ENCODE measurements at places on chromosomes 5 and 9. TPM values are rescaled to one million over a fixed set of nuclear protein-coding genes. Genes with fewer than 3 reads are reported as not detected.

GRCh38 chr5:31890046-31890445 lies 251.1 kb downstream of the PDZD2 start:
- DNase-seq: no peak

DNA sequence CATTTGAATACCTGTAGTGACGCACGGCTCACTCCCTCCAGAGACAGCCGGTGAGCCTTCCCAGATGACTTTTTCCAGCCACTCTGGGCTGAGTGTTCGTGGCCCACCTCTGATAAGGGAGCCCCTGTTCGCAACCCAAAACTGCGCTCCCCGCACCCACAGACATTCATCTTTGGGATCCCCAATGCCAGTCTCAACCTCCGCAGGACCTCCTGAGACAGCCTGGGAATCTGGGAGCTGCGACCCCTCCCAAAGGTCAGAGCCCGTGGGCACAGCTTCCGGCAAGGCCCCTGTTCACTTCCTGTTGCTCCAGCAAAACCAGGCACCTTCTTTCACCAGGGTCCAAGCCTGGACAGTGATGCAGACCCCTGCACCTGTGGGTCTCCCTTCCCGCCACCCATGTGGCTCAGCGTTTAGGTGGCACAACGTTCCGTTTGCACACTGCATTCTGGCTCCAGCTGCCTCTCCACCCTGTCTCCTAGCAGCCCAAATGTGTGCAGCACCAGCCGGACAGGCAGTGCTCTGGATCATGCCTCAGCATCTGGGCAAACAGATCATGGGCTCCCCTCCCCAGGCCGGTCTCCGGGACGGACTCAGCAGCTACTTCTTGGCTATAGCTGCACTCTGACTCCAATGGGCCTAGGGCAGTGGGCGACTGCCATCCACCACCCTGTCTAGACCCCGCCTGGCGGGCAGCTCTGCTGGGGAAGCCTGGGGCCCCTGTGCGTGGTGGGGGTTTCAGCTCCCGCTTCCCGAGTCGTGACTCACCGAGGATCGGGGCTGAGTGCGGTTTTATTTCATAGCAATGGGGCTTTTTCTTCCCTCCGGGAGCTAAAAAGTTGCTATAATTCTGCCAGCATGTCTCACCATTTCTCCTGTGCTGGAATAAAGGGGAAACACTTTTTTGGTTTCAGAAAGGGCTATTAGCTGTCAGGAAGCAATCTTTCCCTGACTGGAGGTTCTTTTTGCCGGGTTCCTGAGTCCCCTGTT lies 156.0 kb downstream of the OLFM1 start:
- no peak for DNase-seq

CCNI2 gene
- 4.1 TPM for polyA plus RNA-seq

DNA sequence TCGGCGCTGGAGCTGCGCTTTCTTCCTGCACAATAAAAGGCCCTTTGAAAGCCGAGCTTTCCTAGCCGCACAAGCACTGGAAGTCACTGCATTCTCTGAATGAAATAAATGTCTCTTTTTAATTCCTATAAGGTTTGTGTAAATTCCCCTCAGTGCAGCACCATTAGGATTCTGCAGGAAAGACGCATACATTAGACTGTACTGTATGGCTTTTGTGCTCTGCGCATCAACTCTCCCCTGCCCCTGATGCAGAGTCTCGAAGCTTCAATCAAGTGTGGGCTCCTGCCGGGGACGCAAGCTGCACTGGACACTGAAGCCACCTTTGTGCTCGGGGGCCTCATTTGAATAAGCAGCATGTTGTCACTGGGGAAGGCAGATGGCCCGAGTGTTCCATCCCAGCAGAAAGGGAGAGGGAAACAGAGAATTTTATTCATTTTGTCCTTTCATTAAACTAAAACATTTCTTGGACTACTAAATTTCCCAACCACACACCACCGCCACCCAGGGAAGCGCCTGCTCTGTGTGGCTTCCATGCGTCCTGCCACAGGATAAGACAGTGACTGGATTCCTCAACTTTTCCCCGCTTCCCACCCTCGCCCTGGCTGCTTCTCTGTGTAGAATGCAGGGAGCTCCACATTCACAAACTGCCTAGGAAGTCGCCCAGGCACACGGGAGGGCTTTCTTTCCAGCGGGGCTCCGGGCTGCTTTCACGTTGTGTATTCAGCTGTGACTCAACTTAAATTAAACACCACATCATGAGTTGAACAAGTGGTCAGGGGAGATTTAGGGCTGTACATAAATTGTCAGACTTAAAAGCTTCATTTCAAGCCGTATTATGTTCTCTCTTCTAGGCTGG lies 635.4 kb downstream of the IRX1 start:
- peak; percentile 82 for DNase-seq

- DNase-seq: no peak
These were observed 269.1 kb downstream of the KIF4B start for GRCh38 chr5:155282503-155283107.

KIAA0825 gene
- polyA plus RNA-seq: 4.6 TPM

DNA sequence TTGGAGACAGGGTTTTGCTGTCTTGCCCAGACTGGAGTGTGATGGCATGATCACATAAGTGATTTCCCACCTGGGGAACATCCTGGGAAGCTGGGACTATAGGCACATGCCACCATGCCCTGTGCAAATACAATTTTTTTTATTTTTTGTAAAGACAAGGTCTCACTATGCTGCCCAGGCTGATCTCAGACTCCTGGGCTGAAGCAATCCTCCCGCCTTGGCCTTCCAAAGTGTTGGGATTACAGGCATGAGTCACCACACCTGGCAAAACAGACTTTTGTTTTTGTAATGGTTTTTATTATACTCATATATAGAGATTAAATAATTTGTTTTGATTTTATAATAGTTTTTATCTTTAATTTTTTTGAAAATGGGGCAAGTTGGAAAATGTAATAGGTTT lies 14.7 kb downstream of the DNAJC25 start:
- no peak for DNase-seq

ADRB2 gene
- 0.21 TPM for polyA plus RNA-seq

PCDHB9 gene
- 4.5 TPM for polyA plus RNA-seq

BNC2 gene
- polyA plus RNA-seq: 10.5 TPM

IFNA2 gene
- not detected for polyA plus RNA-seq

- no peak for DNase-seq
These were observed 123.9 kb upstream of the HAPLN1 start for GRCh38 chr5:83844449-83845068.

OLFM1 gene
- 4.7 TPM for polyA plus RNA-seq

DNA sequence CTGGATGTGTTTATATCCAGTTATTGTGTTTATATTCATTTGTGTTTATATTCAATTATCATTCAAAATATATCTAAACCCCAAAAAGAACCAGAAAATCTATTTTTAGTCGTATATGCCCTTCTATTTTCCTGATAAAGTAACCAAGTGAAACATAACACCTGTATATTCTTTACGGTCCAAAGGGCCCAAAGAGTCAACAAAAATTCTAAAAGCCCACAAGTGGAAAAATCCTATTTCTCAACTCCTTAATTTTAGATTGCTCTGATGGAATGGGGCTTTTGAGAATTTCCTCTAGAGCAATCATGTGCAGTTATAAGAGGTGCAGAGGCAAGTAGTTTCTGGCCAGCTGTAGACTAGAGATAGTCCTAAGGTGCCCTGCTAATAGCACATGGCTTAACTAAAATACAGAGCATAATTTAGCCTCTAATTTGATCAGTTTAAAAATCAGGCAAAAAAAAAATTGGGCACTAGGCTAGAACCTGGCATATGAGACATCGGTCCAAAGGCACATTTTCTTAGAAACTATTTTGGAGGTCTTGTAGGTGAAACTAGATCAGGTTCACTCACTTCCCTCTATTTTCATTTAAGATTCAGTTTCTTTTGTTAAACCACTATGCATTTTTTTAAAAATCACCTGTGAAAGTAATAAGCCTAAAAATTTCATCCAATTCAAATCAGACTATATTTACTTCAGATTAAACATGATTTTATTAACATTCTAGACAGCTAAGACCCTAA lies 256.0 kb downstream of the FBXL17 start:
- DNase-seq: no peak

DNA sequence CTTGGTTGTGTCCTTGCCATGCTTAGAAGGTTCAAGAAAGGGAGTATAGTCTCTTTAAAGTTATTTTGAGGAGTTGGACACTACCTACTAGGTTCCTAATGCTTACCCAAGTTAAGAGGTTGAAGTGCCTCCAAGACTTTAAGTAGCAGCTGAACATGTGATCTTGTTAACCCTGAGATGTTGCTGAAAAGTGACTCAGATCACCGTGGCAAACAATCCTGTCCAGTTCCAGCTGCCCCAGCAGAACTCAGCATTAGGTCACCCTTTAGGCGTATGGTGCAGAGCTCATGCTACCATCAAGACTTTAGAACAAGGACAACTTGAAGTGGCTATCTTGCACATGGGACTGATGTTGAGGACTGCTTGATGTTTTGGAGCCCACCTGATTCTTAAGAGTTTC lies 22.5 kb downstream of the ZNF462 start:
- no peak for DNase-seq

- no peak for DNase-seq
These were observed 213.9 kb upstream of the TBCA start for GRCh38 chr5:77990020-77990419.

DNA sequence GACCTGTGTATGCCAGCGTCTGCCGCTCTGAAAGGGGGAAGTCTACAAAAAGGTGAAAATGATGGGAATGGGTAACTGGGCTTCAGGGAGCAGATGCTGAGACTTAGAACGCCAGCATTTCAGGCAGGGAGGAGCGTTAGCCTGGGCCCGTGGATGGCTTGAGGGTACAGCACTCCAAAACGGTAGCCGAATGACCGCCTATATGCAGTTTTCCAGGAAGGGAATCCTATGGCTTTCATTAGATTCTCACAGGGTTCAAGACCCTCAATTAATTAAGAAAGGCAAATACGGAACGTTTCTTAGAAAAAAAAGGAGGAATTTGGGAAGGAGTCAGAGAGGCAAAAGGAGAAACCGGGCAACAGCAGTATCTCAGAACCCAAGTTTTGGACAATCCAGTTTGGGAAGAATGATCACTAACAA lies 639 bp downstream of the AMACR start:
- DNase-seq: no peak

DNA sequence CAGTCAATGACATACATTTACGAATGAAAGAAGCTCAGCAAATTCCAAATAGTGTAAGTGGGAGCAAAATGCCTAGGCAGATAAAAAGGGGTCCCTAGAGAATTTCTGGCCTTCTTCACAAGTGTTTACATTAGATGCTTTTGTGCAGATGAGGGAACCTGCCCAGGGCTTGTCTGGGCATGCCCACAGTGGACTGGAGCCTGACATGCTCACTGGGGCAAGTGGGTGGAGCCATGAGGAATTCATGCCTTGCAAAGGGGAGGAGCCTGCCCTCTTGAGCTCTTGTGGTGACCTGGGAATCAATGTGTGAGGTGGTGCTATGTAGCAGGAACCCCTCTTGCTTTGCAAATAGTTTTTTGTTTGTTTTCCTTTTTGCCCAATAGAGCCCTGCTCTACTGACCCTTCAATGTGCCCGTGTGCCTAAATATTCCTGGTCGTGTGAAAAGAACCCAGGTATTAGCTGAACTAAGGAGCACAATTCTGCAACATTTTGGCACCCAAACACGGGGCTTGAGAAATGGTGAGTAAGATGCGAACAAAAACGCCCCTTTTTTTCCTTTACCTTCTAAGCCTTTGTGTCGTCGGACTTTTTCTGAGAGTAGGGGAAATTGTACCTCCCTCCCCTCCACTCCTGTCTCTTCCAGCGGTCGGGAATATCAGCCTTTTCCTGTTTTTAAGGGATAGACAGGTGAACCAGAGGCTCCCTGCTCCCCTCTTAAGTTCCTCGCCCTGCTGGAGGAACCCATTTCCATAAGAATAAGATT lies 433.8 kb upstream of the CDH9 start:
- no peak for DNase-seq

LMX1B gene
- 22.4 TPM for polyA plus RNA-seq

GRCh38 chr9:68476847-68477246 lies 63.8 kb downstream of the TMEM252 start:
- no peak for DNase-seq

PCDH12 gene
- polyA plus RNA-seq: 15.7 TPM

DNA sequence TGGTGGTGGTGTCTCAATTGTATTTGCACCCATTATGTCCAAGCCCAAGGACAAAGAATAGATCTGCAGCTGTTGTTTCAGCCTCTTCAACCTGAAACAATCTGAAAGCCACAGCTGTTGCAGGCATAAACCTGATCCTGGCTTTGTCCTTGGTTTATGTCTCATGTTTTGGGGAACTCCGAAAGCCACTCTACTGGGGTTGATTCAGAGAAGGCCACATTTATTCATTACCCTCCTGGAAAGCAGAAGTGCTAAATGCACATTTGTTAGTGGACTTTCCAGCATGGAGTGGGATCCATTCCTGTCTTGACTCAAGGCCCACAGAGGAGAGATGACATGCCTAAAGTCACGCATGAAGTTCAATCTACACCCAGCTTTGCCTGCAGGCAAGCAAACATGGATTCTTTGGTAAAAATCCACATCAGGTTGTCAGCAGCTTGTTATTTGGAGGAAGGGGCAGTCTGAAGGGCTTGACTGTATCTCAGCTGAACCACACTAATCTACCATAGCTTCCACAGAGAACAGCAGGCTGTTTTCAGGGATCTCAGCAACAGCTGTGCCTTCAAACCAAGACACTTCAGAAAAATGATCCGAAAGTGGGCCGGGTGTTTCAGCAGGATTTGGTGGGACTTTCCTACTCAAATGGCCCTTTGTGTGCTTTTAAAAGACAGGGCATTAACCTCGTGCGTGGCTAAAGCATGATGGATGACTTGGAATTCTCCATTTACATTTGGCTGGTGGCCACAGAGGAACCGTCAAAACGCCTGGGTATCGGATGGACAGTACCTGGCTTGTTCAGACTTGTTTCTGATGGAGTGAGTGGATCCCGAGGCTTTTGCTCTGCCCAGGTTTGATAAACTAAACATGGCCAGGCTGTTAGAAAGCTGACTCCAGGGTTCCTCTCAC lies 36.2 kb upstream of the ADAM19 start:
- DNase-seq: peak; percentile 4

BHMT2 gene
- polyA plus RNA-seq: 67.4 TPM

GRCh38 chr5:25744908-25745307 lies 1100.1 kb upstream of the CDH10 start:
- DNase-seq: no peak

LEAP2 gene
- 8.0 TPM for polyA plus RNA-seq

GRCh38 chr5:81486711-81487110 lies 92.8 kb upstream of the ACOT12 start:
- no peak for DNase-seq

DNA sequence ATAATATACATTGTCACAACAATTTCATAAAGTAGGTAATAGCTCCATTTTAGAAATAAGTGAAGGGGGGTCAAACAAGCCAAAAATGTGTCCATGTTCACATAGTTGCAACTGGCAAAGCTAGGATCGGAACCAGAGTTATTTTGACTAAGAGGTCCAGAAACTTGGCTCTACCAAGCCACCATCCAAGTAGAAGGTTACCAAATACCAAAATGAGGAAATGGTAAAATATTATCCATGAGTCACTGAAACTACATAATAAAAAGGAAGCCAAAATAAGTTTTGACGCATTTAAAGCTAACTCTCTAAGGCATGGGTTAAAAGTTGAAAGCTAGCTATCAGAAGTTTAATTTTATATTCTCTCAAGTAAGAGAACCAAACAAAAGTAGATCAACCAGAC lies 886.9 kb upstream of the DMAC1 start:
- DNase-seq: no peak

Measured in renal pelvis (tissue), 12 donors.